NCI-H82 (cell line): ENCODE measurements at places on chromosomes 3 and 15.

- no peak for DNase-seq
These were observed 228.9 kb upstream of the MRPL3 start for GRCh38 chr3:131731709-131732108.

- no peak for DNase-seq
These were observed 30.7 kb upstream of the CCDC54 start for GRCh38 chr3:107346564-107346963.

- DNase-seq: no peak
These were observed 1.1 kb downstream of the ANKRD63 start for GRCh38 chr15:40281801-40282146.

GRCh38 chr3:33775363-33775762 is 23.1 kb upstream of the PDCD6IP start:
- DNase-seq: no peak

DNA sequence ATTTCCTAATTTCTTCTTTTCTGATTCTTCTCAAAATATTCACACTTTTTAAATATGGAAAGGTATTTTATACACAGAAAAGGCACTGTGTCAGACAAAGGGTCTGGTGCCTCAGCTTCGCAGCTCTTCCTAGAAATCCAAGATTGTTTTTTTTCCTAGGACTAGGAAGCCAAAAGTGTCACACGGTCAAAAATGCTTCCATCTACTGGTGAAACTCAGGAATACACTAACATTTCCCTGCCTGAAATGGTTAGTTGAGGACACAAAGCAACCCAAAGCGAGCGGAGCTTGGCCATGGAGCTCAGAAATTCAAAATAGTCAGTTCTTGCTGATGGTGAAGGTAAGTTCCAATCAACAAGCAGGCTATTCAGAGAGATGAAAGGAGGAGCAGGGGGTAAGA is 426.5 kb upstream of the RASGRP1 start:
- peak; percentile 28 for DNase-seq

DNA sequence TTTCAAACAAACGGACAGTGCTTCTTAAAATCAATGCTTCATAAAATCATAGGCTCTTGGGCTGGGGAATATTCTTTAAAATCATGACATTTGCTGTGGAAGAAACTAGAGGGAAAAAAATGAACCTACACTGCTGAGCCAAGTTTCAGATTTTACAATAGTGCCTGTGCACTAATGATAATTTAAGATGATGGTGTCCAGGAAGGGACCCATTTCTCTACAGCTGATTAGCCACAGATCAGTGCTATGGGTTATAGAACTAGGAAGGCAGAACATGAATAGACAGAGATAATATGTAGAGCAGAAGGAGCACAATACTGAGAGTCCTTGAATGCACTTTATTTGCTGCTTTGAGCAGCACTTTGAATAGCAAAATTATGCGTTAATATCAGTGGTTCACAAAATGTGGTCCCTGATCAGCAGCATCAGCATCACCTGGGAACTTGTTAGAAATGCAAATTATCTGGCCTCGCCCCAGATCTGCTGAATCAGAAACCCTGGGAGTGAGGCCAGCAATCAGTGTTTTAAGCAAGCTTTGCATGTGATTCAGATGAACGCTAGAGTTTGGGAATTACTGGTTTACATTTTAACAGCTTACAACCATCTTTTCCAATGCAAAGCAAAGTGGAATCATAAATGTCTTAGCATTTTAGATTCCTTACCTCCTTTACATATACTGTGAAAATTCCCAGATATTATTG is 135.8 kb upstream of the ANKRD28 start:
- no peak for DNase-seq

DNA sequence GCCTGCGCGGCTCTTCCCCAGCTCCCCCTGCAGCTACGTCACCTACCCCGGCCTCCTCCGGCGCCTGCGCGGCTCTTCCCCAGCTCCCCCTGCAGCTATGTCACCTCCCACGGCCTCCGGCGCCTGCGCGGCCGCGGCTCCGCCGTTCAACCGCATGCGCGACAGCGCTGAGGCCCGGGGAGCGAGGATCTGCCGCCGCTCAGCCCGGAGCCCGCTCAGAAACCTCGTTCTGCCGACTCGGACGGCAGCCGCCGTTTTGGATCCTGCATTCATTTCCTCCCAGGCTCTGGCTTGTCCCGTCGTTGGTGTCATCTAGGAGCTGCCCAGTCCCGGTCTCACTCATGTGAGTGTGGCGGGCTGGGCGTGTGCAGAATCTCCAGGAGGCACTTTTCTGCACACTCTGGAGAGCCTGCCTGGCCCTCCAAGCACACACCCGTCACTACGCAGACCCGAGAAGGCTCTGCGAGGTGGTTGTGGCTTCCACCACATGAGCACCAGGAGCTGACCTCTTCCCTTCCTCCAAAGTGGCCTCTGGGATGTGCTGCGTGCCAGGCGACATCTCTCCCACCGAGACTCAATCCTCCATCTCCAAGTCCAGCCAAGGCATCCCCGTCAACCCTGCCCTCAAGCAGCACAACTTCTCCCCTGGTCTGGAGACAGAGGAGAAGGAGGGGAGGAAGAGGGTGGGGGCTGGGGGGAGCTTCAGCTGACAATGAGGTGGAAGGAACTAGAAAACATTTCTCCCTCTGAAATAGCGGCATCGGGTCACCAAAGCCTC is 165.3 kb downstream of the CHSY1 start:
- no peak for DNase-seq

DNA sequence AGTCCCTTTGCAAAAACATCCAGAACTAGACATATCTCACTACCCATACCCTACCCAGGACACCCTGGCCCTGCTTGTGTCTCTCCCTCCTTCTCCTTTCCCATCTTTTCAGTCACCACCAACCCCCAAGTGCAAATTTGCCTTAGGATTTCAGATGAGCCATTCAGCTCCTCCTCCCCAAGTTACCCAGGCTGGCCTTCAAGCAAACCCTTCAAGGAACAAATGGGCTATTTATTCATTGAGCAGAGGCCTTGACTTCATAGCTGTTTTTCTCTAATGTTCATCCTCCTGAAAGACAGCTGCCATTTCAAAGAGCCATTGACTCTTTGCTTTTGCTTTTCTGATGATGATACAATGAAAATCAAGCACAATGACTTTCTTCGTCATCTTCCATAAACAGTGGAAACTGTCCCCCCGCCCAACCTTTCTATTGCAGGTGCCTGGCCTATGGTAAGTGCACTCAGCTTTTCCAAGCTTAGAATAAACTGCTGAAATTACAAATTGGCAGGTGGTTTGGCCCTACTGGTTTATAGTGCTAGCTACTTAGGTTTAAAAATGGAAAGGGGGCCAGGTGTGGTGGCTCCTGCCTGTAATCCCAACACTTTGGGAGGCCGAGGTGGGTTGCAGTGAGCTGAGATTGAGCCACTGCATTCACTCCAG is 26.1 kb upstream of the KLHL6 start:
- DNase-seq: no peak

DNA sequence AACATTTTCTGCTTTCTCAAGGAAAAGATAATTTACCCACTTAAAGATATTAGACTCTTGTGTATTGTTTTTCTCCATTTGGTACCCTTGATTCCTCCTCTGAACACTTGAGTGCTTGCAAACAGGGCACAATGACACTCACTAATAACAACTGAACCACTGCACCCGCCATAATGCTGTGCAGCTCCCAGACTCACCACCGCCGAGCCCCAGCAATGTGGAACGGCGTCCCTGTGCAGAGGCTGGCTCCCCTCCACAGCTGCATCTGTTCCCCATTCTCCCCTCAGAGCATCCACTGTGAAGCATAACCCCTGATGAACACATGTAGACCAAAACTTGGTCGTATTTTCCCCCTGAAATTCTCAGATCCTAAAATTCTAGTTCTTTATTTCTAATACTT is 276.2 kb upstream of the PLSCR5 start:
- DNase-seq: no peak

- DNase-seq: no peak
These were observed 3.6 kb downstream of the POLG start for GRCh38 chr15:89330881-89331595.

DNA sequence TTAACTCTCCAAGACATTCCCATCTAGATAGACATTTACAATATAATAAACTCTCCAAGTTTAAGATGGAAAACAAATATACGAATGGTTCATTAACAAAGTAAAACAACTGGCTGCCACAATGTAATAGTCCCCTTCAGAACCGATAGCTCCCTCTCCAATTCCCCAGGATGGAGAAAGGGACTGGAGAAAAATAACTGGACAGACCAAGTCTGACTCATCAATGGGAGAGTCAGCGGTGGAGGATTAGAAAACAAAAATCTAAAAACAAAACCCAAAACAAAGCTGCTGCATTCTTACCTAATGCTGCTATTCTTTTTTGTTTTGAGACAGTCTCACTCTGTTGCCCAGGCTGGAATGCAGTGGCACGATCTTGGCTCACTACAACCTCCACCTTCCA is 468.1 kb downstream of the SHQ1 start:
- DNase-seq: no peak

- DNase-seq: no peak
These were observed 74.9 kb downstream of the OSBPL10 start for GRCh38 chr3:31906182-31906581.

GRCh38 chr3:44228900-44229299 is 12.8 kb upstream of the TOPAZ1 start:
- no peak for DNase-seq

DNA sequence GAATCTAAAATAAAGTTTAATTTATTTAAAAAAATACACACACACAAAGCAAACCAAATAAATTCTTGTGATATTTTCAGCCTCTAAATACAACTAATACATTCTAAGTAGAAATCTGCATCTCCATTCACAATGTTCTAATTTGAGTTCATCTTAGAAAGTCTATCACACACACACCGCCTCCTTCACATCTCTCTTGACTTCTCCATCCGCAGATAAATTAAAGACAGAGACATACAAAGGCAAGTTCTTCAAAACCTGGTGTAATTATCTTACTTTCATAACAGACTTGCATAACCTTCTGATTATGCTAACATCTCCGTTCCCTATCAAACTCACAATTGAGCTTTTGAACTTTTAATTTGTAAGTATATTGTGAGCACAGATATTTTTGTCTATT is 657.3 kb downstream of the VGLL3 start:
- no peak for DNase-seq

DNA sequence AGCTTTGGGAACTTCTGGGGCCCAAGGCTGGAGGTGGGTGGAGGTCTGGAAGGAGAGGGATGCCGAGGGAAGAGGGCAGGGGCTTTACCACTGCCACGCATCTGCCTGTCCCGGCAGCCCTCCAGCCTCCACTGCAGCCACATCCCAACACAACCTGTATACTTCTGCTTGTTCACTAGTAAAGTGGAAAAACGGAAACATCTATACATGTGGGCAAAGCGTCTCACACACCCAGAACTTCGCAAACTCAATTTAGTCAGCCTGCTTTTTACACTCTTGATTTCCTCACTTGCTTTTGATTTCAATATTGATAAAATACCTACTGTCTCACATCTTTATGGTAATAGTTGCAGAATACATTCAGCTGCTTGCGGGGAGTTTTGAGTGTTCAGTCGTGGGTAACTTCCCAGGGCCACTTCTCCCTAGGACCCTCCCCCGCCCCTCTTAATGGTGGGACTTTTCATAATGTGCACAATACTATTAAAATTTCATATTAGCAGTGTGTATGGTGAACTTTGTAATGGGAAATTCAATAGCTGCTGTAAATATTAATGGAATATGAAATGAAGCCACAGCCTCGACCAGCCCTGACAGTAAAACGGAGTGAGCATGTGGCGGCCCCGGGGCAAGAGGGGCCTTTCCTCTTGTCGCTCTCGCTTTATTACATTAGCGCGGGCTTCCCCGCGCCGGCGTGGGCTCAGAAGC is 85.2 kb downstream of the NR2F2 start:
- no peak for DNase-seq

- DNase-seq: no peak
These were observed 3.1 kb upstream of the MAGI1 start for GRCh38 chr3:66041828-66042227.

GRCh38 chr3:26647078-26647477 is 24.5 kb downstream of the LRRC3B start:
- DNase-seq: no peak

DNA sequence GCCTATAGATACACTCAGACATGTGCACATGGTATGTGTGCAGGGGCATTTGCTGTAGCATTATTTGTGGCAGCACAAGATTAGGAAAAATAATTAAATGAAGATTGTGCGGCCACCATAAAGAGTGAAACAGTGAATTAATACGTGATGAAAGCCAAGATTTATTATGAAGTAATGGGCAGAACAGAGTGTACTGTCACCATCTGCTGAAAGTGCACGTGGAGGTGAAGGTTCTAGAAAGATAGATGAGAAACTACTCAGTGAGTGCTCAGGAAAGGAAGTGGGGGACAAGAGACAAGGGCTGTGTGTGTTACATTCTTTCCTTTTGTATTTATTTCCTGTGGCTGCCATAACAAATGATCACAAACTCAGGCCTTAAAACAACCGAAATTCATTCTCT is 246.1 kb upstream of the ATP10A start:
- DNase-seq: no peak

DNA sequence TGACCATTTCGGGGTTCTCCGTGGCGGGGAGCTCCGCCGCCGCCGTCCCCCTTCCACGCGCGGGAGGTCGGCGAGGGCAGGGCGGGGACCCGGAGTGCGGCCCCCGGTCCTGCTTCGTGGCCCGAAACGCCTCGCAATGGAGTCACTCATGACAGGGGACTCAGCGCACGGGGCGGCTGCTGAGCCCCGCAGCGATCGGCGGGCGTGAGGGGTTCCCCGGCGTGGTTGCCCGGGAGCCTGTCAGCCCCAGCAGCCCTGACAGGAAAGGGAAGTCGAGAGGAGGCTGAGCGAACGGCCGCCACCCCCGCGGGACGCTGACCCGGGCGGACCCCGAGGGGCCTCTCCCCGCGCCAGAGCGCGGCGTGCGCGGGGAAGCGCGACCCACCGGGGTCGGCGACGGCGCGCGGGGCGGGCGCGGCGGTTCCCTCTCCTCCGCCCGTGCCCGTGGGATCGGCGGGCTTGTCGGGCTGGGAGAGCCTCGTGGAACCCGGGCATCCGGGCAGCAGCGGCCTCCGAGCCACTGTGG is 564 bp upstream of the PIGZ start:
- DNase-seq: peak; percentile 60

- DNase-seq: no peak
These were observed 131.5 kb downstream of the SLC9A9 start for GRCh38 chr3:143716731-143717130.

DNA sequence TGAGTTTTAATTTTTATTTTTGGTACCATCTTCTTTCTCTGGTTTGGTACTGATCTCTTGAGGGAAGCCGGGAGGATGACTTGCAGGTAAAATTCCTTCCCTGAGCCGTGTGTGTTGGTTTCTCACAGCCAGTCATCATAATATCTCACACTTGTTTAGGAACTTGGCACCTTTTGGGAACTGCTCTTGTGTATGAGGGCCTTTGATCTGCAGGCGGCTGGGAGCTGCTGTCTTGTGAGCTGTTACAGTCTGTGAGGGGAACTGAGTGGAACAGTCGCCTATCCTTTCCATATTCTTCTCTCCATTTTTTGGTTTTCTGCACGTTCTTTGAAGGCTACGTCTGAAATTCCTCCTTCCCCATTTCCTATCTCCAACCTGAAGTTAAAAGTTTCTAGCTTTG is 75.2 kb downstream of the CACNA2D3 start:
- DNase-seq: no peak
